Astrocyte of the hippocampus (primary cell): ENCODE measurements at places on chromosomes 2 and 18.

- DNase-seq: no peak
Measured at GRCh38 chr2:56335101-56335500, 151.3 kb downstream of the CCDC85A start.

DNA sequence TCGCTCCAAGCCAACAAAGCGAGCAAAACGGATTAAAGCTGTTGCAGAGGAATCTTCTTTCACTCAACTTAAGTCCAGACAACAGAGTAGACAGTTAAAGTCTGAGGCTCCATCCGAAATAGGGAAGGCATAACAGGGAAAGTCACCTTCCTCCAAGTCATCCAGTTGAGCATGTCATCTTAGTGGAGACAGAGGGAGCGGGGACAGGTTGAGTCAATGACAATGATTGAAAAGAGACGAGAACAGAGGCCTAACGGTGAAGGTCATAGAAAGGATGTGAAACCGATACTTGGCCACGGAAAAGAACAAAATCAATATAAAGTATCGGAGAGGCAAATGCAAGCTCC, 455 bp downstream of the C18orf32 start:
- no peak for DNase-seq

DNA sequence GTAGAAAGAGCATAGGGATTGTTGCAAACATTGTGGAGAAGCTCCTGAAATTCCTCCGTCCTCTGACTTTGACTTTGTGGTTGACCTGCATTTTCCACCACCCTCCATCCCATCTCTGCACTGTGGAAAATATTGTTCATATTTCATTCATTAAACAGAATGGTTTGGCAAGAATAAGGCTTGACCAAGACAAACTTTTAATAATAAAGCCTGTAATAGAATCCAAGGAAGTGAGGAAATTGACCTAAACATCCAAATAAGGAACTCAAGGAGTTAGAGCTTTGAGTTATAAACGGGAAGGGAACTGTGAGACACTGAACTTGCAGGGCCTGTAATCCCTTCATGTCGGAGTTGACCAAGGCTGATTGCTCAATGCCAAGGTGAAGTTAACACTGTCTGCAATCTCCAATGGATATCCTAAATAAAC, 115.2 kb downstream of the GFPT1 start:
- no peak for DNase-seq

DNA sequence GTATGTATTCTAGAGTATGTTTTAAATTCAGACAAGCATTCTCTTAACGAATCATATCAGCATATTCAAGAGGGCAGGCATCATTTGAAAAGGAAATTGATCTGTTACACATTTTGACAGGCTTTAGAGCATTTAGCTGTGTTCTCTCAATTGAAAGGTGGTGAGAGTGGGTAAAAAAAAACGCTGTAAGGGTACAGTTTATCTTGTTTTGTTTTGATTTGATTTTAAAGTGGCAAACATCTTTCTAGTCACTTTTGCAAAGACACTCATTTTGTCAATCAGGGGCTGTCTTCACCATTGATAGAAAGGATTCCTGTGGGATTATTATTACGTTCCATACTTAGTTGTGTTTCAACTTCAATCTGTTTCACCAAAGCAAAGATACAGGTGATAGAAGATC, 2.2 kb downstream of the CDH19 start:
- no peak for DNase-seq

- peak; percentile 53 for DNase-seq
Measured at GRCh38 chr18:69401226-69401971, 711 bp downstream of the DOK6 start.

DNA sequence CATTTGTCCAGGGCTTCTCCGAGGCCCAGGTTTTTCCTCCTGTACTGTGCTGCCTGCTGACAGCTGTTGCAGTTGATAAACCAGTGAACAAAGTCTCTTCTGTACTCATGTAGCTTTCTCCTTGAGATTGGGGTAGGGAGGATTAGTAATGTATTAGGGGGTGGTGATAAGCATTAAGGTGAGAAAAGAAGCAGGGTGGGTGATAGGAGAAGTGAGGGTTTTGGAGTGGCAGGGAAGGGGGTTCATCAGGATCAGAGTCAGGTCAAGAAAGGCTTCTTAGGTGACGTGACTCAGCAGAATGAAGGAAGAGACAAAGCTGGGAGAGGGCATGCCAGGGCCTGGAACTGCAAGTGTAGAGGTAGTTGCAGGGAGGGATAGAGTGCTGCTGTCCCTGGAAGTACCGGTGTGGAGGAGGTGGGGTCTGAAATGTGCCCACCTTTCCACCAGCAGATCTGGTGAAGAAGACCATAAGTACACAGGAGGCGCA, 48.7 kb downstream of the PKP4 start:
- DNase-seq: no peak

GRCh38 chr2:425947-426346, 138.1 kb upstream of the ALKAL2 start:
- no peak for DNase-seq

DNA sequence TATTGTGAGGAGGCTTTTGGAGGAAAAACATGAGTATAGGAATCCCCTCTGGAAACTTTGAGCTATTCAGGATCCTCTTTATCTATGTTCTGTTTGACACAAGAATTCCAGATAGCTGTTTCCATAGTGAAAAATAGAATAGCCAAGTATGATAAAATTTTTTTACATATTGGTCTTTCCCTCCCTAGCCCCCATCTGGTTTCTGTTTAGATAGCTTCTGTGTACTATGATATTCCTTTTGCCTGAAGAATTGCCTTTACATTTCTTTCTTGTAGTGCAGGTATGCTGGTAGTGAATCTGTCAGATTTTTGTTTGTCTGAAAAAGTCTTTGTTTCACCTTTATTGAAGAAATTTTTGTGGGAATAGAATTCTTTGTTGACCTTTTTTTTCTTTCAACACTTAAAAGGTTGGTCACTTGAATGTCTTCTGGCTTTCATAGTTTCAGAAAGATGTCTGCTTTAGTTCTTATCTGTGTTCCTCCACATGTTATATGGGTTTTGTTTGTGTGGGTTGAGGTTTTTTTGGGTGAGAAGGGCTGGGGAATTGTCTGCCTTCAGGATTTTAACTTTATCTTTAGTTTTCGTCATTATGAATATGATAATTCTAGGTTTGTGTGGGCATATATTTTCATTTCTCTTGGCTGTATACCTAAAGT, 29.9 kb upstream of the FBLN7 start:
- DNase-seq: no peak

- no peak for DNase-seq
Measured at GRCh38 chr2:70030724-70031420, 56.4 kb upstream of the PCBP1 start.

- peak; percentile 71 for DNase-seq
Measured at GRCh38 chr2:19474128-19474527, 115.7 kb upstream of the OSR1 start.
